Activated effector memory CD4-positive, alpha-beta T cell treated with Interleukin-2 at 50 U/mL for 16 hours (primary cell): ENCODE measurements at places on chromosomes 7 and 10.

DNA sequence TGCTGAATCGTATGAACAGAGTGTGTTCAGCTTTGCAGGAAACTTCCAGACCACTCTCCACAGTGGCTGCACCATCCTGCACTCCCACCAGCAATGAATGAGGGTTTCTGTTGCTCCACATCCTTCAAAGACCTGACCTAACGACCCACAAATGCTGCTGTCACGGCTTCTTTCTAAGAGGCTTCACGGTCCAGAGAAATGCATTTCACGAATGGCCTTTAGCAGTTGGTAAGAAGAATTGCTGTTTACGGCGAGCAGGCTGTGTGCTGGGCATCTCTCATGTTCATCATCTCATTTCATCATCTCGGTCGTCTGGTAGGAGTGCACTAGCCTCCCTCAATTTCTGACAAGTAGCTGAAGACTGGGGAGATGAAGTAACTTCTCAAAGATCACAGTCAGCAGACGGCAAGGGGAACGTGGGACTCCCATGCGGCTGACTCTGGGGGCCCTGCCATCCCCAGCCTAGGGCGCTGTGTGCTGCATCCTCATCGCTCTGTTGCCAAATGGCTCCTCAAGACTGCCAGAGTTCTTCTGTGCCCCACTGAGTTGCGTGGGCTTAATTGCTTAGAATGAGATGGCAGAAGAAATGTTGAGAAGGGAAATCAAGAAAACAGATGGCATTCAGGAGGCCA lies 72.9 kb downstream of the ADARB2 start:
- DNase-seq = no peak

DNA sequence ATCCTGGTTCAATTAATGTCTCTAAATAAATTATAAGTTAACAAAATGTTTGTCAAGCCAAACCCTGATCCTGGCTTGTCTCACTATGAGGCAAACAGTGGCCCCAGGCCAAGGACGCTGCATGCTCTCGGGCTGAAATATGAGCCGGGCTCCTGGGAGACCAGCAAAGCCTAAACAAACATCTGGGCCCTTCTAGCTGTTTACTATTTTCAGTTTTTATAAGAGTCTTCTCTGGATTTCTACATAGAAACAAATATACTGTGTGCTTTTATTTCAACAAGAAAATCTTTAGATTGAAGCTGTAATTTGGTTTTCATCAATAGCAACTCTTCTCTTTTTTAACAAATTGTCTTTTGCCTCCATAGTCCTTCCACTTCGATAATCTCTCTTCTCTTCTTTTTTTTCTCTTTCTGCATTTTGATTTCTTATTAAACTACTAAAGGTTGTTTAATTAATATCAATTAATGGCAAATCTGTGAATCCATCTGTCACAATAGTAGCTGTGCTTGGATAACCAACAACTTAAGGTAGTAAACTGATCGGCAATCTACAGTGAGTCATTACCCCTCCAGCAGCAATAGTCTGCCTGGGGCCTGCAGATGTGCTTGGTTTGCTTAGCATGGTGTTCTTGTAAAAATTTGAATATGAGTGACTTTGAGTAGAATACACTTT lies 83.3 kb upstream of the DNAJC1 start:
- DNase-seq = no peak

GRCh38 chr10:111390813-111391563 lies 314.2 kb downstream of the ADRA2A start:
- DNase-seq = no peak

GRCh38 chr7:44587843-44588711 lies 6.0 kb upstream of the TMED4 start:
- DNase-seq = peak; percentile 39

DNA sequence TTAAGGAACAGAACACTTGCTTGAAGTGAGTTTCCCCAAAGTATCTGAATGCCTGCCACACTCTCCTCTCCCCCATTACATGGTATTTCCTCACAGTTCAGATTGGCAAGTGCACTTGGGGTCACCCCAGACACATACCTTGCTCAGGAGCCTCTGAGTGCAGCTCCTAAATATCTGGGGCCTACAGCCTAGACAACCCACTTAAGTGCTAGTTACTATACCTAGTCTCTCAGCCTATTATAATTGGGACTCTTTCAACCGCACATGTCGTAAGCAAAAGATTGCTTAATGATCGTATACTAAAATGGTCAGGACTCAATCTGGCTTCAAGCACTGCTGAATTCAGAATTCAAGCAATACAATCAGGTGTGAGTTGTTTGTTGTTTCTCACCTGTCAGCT lies 19.9 kb downstream of the TMEM176B start:
- no peak for DNase-seq

DNA sequence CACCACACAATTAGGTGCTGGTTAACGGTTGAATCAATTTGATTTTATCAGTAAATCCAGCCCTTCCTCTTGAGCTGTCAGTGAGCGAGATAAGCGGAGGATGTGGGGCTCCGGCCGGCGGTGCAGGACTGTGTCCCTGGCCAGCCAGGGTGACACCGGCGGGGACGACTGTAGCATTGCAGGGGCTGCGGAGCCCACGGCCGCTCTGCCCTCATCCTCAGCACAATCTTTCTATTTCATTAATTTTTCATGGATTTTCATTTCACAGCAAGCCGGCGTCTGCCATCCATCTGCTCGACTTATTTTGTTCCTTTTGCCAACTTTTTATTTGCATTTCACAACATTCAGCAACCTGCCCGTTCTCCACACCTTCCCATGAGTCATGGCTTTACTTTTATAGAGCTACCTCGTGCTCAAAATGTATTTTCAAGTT lies 4.7 kb downstream of the ADARB2 start:
- DNase-seq = no peak
